CD8-positive, alpha-beta T cell (primary cell): ENCODE measurements at places on chromosomes 1 and 21. TPM values are rescaled to one million over a fixed set of nuclear protein-coding genes. Genes with fewer than 3 reads are reported as not detected.

SPRR1B gene
- total RNA-seq = not detected

FCRL5 gene
- total RNA-seq = 0.64 TPM

NID1 gene
- total RNA-seq = not detected

FALEC gene
- not detected for total RNA-seq

AQP10 gene
- total RNA-seq = not detected

TNNT2 gene
- not detected for total RNA-seq

TMEM269 gene
- 0.44 TPM for total RNA-seq

KRTAP6-3 gene
- not detected for total RNA-seq

PKNOX1 gene
- 10.3 TPM for total RNA-seq

SYNC gene
- total RNA-seq = not detected

FMOD gene
- total RNA-seq = not detected

TTLL7 gene
- total RNA-seq = not detected

ENAH gene
- total RNA-seq = not detected

ATAD3C gene
- total RNA-seq = 0.79 TPM

LMX1A gene
- total RNA-seq = not detected

ZBTB8A gene
- total RNA-seq = not detected

FCRL6 gene
- total RNA-seq = 6.6 TPM

FGR gene
- total RNA-seq = 2.5 TPM

LCE3D gene
- total RNA-seq = not detected

ADIPOR1 gene
- total RNA-seq = 106 TPM

FCAMR gene
- total RNA-seq = not detected

MARCKSL1 gene
- 30.5 TPM for total RNA-seq

HFM1 gene
- not detected for total RNA-seq
